Thoracic aorta endothelial cell (primary cell): ENCODE measurements at places on chromosomes 3 and 15. TPM values are rescaled to one million over a fixed set of nuclear protein-coding genes. Genes with fewer than 3 reads are reported as not detected.

The IMP3 gene
- 71.8 and 78.2 TPM in 2 replicates for total RNA-seq

The CNTN6 gene
- not detected in 2 replicates for total RNA-seq

The ISLR2 gene
- total RNA-seq, result not detected in 2 replicates

The CCDC39 gene
- 0.14 TPM in 1 of 2 replicates, not detected in the other for total RNA-seq

The LRRN1 gene
- 0.07 TPM in 1 of 2 replicates, not detected in the other for total RNA-seq
